H9 (cell line): ENCODE measurements at places on chromosomes 6 and 20. TPM values are rescaled to one million over a fixed set of nuclear protein-coding genes. Genes with fewer than 3 reads are reported as not detected.

SNX21 gene
- 18.9 and 20.5 TPM in 2 replicates for total RNA-seq

HLA-DOA gene
- total RNA-seq: 15.3 and 15.6 TPM in 2 replicates

DZANK1 gene
- total RNA-seq: 9.6 and 10.5 TPM in 2 replicates

C6orf132 gene
- 45.1 and 48.4 TPM in 2 replicates for total RNA-seq

GRCh38 chr20:38294076-38294591, 9.8 kb upstream of the BPI start:
- no peaks in the 10 kb centered on the region for H3K36me3 ChIP-seq
- no peaks in the 10 kb centered on the region for H3K27me3 ChIP-seq
- no peak for DNase-seq
- H3K4me1 ChIP-seq: no peaks in the 10 kb centered on the region; the same call in 1 of the 2 replicates

DNA sequence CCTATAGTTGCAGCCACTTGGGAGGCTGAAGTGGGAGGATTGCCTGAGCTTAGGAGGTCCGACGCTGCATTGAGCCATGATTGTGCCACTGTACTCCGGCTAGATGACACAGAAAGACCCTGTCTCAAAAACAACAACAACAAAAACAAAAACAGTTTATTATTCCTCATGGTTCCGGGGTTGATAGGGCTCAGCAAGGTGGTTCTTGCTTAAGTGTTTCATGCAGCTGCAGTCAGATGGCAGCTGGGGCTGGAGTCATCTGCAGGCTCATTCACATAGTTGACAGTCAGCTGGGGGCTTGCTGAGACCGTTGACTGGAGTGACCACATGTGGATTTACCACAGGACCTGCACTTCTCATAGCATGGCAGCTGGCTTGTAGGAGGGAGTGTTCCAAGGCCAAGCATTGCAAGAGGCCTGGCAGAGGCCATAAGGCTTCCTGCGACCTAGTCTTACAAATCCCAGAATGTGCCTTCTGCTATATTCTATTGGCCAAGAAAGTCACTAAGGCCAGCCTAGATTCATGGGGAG, 28.9 kb upstream of the NNAT start:
- DNase-seq: no peak
- H3K4me1 ChIP-seq: no peaks in the 10 kb centered on the region
- H3K27me3 ChIP-seq: no peaks in the 10 kb centered on the region
- H3K4me3 ChIP-seq: no peak overlapping the region
- H3K27ac ChIP-seq: no peak overlapping the region
- H3K36me3 ChIP-seq: no peaks in the 10 kb centered on the region

GRCh38 chr6:169959136-169960002, 207.9 kb downstream of the ERMARD start:
- no peaks in the 10 kb centered on the region for H3K4me1 ChIP-seq
- peak; percentile 38 for DNase-seq
- no peaks in the 10 kb centered on the region; the same call in 1 of the 2 replicates for H3K27me3 ChIP-seq
- no peak overlapping the region for H3K4me3 ChIP-seq
- no peak overlapping the region for H3K27ac ChIP-seq
- H3K36me3 ChIP-seq: no peaks in the 10 kb centered on the region

- no peaks in the 10 kb centered on the region for H3K36me3 ChIP-seq
- no peak for DNase-seq
- H3K27me3 ChIP-seq: no peaks in the 10 kb centered on the region
- H3K4me1 ChIP-seq: 0 out of 2 replicates have a peak, but pooled peaks cover 2% of the 10 kb centered on the region
Observed at GRCh38 chr6:164695896-164696295, 613.5 kb downstream of the C6orf118 start.

DNA sequence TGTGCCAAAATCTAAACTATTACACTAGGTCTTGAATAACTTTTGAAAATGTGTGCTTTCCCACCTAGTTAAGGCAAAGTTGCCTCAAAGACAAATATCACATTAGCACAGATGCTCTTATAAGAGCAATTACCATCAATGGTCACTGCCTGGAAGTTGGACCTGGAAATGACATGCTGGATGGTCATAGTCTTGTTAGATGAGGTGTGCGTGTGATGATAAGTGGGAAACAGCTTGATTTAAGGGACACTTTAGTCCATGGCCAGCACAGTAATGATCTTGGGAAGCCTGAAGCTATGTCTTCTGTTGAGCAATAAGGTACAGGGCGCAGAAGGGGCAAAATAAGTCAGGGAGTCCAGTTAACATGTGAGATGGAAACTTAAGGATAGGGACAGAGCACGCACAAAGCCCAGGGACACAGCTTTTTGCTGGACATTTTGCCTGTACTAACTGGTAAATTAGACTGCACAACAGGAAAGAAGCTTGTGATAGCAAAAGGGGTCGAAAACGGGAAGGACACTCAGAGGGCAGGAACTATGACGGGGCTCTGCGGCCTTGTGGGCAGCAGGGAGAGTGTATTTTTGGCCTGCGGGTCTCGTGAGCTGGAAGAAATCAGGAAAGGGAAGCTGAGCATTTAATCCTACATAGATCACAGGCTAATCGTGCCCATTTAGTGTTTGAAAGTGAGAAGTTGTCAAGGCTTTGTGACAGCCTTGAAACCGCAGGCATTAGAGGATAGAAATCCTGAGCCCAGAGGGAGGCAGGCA, 66.7 kb upstream of the BMP2 start:
- no peaks in the 10 kb centered on the region for H3K27me3 ChIP-seq
- no peak for DNase-seq
- peaks cover 4% of the 10 kb centered on the region; the same call in 1 of the 2 replicates for H3K4me1 ChIP-seq
- H3K36me3 ChIP-seq: no peaks in the 10 kb centered on the region
- H3K4me3 ChIP-seq: no peak overlapping the region

DNA sequence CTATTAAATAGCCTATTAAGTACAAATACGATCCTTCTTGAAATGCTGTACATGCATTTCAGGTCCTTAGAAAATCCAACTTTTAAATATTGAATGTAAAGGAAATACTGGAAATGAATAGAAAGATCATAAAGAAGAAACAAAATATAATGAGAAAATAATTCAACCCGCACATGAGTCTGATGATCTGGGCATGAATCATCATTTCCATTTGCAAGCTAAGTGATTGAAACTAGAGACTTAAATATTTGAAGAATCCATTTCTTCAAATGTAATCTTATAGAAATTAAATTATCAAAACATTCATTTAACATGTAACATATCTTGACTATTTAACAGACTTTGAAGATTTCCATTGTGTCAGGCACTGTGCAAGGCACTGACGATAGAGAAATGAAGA, 977.0 kb downstream of the TFAP2A start:
- no peaks in the 10 kb centered on the region for H3K27me3 ChIP-seq
- no peaks in the 10 kb centered on the region; the same call in 1 of the 2 replicates for H3K4me1 ChIP-seq
- DNase-seq: no peak

DNA sequence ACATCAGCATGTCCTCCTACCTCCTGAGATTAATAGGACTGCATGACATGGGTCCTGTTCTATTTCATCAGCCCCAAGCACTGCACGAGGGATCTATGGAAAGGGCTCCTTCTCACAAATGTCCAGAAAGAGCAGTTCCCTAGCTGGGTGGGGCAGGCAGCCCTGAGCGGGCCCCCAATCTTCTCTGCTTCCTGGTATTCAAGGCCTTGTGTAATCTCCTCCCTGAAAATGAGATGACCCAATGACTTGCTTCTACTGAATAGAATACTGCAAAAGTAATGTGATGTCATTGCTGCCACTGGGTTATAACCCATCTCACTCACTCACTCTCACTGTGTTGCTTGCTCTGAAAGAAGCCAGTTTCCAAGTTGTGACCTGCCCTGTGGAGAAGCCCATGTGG, 126.4 kb downstream of the OPRM1 start:
- no peak overlapping the region for H3K27ac ChIP-seq
- H3K36me3 ChIP-seq: no peaks in the 10 kb centered on the region
- no peaks in the 10 kb centered on the region for H3K27me3 ChIP-seq
- H3K4me3 ChIP-seq: no peak overlapping the region
- no peaks in the 10 kb centered on the region for H3K4me1 ChIP-seq

- no peak overlapping the region for H3K4me3 ChIP-seq
- no peak for DNase-seq
- no peaks in the 10 kb centered on the region for H3K27me3 ChIP-seq
Observed at GRCh38 chr6:36364669-36365479, 22.6 kb downstream of the ETV7 start.
